ENCODE measurements at places on chromosomes 5 and 9.

DNA sequence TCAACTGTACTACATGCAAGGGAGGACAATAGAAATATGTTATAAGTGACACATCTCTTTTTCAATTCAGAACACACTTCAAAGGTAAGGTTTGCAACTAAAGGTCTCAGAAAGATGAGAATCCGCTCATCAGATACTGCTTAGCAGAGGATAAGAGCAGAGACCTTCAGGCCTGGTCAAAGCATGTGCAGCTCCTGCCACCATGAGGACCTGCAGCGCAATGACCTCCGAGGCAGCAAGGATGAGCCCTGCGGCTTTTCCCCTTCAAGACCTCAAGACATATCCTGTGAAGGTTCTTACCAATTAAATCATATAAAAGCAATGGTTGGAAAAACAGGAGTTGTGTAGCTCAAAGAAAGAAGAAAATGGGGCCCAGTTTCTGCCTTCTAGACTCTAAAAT lies 135.8 kb downstream of the TRIM36 start:
- DNase-seq: no peak

DNA sequence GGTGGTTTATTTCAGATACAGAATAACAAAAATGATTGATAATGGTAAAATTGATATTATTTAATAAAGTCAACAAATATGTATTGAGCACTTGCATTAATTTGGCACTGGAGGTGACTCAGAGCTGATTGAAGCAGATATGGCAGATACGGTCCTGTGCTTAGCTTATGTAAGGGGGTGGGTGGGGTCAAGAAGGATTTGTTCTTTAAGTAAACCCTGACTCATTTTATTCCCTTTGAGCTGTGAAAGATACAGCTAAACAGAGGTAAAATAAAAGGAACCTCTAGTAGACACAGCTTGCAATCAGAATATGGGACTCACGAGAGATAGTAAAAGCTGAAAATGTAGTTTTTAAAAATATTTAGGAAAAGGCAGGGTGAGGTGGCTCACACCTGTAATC lies 201.3 kb upstream of the CLINT1 start:
- DNase-seq: no peak

GRCh38 chr5:5475975-5476374 lies 53.5 kb downstream of the ICE1 start:
- DNase-seq: no peak

- no peak for DNase-seq
These were observed 678.4 kb upstream of the RGMB start for GRCh38 chr5:98095072-98095471.

- DNase-seq: no peak
These were observed 193.6 kb downstream of the ZSWIM6 start for GRCh38 chr5:61525512-61526206.

- DNase-seq: no peak
These were observed 38.5 kb upstream of the GZMA start for GRCh38 chr5:55063899-55064298.

GRCh38 chr9:22374051-22374450 lies 72.6 kb upstream of the DMRTA1 start:
- no peak for DNase-seq

GRCh38 chr9:104416470-104416869 lies 87.6 kb upstream of the OR13F1 start:
- DNase-seq: no peak

DNA sequence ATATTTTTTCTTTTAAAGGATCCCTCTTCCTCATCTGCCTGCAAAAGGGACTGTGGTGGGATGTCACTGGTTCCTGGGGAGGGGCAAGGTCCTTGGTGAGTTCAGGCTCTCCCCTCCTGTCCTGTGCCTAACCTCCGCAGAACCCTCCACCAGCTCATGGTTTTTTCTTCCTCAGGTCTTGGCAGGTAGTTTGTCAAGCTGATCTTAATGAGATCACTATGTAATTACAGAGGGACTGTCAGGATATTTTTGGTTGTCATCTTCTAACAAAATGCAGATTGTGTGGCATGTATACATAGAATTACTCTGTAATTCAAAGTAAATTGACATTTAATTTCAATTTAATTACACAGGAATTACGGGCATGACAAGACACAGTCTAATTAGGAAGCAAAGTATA lies 150.3 kb upstream of the SEMA6A start:
- no peak for DNase-seq

DNA sequence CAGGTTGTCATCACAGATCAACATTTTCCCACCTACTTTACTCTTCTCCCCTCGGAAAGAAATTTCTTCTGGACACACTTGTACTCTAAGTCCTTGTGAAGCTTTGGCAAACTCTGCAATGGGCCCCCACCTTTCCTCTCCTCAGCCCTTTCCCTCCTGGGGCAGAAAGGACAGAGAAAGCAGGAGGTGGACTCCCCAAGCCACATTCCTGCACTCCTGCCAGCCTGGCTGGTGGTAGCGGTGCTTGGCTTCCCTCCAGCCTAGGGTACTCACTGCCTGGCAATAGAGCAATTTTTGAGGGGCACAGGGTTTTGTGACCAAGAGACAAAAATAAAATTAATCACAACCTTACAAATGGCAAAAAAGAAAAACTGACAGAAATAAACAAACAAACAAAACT lies 451.4 kb downstream of the ZSWIM6 start:
- no peak for DNase-seq

GRCh38 chr9:134546246-134546731 lies 95.3 kb upstream of the COL5A1 start:
- no peak for DNase-seq

DNA sequence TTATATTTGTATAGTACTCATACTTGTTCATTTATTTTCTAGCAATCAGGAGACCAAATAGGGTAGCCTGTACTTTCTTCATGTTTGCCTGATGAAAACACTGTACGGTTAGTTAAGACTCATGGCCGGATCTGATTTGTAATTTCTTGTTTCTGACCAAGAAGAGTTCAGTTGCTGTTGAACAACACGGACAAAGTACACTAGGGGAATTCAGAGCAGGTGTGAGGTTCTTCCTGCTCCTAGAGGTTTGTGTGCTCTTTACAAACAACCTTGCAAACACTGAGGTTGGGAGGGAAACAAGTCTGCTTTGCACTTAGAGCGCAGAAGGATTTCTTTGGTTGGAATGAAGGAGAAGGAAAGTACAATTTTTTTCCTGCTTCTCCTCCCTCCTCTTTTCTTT lies 69.7 kb downstream of the TRIO start:
- DNase-seq: no peak

- DNase-seq: no peak
These were observed 63.3 kb downstream of the RASGRF2 start for GRCh38 chr5:81023261-81023970.

DNA sequence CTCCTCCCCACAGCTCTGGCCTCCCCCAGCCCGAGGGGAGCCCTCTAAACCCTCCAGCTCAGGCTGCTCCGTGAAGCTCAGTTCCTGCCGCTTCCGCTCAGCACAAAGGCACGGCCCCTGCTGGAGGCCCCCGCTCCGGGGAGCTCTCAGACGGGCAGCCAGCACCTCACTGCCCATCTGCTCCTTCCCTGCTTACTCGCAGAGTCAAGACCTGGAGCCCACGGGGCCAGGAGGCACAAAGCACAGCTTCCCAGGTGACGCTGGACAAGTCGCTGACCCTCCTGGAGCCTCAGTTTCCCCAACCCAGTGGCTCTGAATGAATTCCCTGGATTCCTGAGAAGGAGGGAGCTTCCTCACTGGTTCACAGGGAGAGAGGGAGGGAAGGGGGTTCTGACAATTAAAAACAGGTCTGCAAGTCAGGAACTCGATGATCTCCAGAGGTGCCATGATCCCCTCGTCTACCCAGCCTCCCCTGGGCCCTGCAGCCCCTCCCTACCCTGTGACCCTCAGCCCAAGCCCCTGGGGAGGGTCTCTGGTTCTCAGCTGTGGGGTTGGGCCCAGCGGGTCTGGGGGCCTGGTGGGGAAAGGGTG lies 36.2 kb downstream of the VAV2 start:
- peak; percentile 41 for DNase-seq

DNA sequence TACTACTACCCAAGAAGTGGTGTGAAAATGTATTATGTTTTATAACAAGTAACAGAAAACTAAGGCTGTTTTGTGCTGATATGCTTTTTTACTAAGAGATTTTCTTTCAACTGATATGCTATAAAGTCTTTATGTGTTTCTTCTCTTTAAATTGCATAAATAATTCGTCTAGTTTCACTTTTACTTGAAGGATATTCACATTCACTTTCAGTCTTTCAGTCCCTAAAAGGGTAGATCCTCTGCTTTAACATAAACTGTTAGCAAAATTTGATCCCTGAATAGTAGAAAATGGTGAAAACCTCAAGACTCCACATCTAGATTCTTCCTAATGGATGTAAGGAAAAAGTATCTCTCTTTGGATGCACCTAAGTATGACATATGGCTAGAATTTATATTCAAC lies 69.0 kb upstream of the FST start:
- DNase-seq: no peak

DNA sequence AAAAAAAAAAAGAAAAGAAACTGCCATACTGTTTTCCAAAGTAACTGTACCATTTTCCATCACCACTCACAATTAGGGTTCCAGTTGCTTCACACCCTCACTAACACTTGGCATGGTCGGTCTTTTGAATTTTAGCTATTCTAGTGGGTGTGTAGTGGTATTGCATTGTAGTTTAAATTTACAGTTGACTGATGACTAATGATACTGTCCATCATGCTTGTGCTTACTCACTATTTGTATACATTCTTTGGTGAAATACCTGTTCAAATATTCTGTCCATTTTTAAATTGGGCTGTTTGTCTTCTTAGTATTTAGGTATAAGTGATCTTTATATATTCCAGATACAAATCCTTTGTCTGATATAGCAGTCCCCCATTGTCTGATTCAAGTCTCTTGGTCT lies 36.2 kb upstream of the ZNF169 start:
- no peak for DNase-seq

DNA sequence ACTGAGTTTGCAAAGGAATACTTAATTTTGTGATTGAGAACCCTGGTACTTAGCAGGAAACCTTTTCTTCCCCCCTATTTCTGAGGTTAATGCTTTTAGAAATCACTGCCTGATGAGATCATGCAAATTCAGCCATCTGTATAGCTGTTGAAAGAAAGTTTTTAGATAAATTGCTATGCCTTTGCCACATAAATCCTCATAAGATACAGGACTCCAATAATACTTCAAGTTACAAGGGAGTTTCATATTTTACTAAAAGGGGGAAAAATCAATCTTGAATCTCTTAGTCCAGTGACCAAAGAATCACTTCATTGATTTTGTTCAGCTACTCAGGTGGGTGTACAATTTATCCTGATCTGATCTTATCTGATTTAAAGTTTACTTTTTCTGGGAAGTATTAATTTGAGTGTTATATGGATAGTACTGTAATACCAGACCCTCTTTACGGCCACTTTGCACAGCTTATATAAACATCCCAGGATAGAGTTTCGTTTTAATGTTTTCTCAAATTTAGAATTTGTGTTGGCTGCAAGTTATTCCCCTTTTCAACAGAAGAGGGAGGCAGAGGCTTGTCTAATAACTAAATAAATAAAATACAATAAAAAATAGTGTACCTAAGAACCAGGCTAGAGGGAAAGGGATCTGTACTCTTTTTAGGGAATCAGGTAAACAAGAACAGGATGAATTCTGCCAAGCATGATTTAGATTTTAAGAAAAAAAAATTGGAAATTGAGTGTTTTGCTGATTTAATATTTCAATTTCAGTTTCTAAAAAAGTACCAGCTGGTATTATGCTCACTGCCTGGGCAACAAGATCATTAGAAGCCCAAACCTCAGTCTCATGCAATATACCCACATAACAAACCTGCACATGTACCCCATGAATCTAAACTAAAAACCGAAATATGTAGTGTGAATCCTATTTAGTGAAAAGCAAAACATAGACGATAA lies 69.1 kb downstream of the PSAT1 start:
- DNase-seq: no peak

DNA sequence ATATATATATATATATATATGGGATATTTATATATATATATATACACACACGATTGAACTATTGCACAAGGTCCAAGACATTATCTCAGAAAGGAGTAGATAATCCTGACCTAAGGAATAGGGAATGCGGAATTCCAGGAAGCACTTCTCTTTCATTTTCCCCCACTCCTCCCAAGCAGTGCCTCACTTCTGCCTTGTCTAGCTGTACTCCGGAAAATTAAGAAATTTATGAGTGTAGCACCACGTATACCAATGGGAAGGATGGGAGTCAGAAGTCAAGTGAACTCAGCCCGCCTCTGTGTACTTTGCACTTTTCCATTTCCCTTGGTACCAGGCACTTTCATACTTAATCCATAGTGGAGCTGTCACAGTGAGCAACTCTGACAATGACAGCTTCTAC lies 10.9 kb downstream of the SLC36A1 start:
- DNase-seq: no peak

GRCh38 chr5:149038336-149039080 lies 24.4 kb downstream of the SH3TC2 start:
- DNase-seq: no peak

DNA sequence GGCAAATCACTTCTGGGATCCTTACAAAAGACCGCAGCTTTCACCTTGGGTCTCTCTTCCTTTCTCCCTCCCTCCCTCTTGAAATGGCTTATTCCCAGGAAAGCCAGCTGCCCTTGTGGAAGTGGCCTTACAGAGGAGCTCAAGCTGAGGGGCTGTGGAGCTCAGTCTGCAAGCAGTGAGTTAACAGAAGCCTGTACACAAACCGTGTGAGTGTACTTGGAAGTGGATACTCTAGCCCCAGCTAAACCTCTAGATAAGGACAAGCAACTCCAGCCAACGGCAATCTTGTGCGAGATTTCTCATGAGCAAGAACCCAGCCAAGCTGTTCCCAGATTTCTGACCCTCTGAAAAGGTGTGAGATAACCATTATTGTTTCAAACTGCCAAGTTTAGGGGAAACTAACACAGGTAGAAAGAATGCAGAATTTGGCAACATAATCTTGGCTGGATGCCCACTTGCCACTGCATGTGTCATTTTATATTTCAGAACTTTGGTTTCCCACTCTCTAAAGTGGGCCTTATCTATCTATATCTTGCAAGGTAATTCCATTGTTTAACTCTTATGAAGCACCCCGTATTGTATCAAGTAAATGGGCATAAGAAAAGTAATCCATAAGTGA lies 85.6 kb downstream of the CDH18 start:
- DNase-seq: no peak

DNA sequence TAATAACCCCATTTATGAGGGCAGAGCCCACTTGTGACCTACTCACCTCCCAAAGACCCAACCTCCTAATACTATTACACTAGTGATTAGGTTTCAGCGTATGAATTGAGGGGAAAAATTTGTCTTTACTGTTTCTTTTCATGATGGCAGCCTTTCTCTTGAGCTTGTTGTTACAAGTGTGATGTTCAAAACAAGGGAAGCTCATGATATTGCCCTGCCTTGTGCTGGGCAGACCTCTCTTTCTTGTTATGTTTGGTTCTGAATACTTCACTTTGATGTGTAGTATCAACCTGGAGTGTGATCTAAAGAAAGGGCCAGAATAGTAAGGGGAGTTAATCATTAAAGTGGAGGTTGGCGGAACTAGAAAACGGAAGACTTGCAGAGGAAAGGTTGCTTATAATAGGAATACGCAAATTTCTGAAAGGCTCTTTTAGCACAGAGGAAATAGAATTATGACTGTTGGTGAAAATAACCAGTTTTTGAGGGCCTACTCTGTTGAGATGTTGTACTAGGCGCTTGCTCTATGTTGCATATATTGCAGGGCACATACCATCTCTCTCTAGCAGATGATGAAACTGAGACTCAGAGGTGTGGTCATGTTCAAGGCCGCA lies 68.2 kb downstream of the MELK start:
- no peak for DNase-seq
